GM23338 (cell line): ENCODE measurements at places on chromosomes 3 and 15.

- DNase-seq, result no peak
These were observed 238.5 kb upstream of the ZNF385D start for GRCh38 chr3:21989341-21990042.

DNA sequence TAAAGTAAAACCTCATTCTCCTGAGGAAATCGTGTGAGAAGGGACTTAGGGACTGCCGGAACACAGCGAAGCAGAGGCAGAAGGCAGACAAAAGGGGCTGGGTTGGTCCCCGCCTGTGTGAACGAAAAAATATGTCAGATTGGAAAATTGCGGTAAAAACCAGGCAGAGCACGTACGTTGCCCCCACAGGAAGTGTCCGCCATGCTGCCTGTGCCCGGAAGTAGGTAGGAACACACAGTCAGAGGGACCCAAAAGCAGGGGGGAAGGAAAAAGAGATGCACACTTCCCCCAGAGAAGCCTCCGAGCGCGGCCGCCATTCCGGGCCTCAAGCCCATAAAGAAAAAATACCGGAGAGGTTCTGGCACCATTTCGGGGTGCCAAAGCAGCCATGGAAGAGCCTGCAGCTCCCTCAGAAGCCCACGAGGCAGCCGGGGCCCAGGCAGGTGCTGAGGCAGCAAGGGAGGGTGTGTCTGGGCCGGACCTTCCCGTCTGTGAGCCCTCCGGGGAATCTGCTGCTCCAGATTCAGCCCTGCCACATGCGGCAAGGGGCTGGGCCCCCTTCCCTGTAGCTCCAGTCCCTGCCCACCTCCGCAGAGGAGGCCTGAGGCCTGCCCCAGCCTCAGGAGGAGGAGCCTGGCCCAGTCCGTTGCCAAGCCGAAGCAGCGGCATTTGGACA is at the start of gene MKRN3:
TSS of gene MKRN3 (plus strand) at position 280 of the 676 bp plus-strand sequence. CDS start at position 389, 109 bp downstream.
- DNase-seq, result no peak

DNA sequence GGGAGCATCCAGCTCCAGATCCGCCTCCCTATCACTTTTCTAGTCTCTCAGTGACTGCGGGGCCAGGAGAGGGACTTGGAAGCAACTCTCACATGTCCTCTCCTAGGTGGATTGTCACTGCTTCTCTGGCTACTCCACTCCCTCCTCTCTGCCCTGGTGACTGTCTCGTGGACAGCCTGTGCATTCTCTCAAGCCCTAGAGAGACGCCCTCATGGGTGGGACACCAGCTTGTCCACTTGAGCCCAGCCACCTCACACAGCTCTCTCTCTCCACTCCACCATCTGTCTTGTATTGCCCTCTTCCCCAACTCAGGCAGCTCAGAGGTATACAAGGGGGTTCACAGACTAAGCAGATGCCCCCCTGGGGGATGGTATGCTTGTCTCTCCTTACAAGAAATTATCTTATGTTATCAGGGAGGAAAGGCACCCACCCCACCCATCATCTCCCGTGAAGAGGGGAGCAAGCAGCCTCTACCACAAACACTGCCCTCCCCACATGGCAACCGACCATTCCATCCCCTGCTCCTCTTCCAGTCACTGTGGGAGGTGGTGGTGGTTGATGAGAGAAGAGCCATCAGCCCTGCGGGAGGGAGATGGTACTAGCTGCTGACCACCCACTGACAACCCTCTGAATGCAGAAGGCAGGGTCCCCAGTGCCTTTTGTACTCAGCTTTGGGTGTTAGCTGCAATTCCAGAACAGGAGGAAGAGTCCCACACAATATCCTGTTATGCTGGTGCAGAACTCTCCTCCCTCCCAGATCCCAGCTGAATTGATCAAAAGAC is 15.5 kb upstream of the LOXL1 start:
- no peak for DNase-seq

DNA sequence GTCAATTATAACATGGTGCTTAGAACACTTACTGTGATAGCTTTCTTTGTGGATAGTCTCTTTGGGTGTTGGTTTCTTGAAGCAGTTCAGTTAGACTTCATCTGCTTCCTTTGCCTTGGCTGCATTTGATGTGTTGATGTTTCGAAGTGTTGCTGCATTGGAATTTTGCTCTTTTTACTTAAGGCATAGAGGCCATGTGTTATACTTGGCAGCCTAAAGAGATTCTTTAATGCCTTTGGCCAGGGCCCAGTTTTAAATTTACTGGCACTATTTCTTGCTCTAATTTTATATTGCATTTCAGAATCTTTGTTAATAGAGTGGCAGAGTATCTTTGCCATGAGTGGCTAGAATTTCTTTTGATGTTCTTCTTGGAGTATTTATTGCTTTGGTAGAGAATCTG is 21.2 kb downstream of the NR1D2 start:
- DNase-seq, result no peak
